ENCODE measurements at places on chromosomes 5 and 9.

- DNase-seq, result no peak
These were observed 18.6 kb upstream of the NOTCH1 start for GRCh38 chr9:136564379-136564988.

DNA sequence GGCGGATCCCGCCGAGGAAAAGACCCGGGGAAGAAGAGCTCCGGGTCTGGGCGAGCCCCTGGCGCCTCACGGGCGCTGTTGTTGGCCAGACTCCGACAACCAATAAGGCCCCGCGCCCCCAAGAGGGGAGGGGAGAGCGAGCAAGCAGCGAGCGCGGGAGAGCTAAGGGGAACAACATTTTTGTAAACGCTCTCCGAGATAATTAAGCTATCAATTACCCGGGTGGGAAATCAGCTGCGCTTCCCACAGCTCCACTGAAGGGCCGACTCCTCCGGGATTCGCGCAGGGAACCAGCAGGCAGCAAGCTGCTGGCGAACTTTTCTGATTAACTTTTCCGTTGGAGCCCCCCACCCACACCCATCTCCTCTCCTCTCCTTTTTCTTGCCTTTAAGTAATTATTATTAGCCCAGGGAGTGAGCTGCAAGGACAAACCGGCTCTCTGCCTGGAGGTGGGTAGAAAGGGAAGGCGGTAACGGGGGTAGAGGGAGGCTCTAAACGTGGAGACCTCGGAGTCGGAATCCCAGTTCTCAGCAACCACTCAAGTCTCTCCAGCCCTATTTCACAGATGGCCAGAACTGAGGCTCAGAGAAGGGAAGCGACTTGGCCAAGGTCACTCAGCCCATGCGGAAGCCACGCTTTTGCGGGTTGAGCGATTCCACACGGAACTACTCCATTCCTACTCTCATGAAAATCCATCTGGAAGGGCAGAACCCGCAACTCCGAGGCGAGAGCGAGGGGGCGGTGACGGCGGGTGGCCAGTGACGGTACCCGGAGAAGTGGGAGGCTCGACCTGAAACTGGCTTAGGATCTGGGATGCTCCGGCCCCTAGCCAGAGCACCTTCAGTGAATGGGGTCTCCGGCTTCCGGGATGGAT, 1.3 kb downstream of the ASTN2 start:
- no peak for DNase-seq

- no peak for DNase-seq
These were observed 63.8 kb upstream of the DAPK1 start for GRCh38 chr9:87433853-87434252.

- no peak for DNase-seq
These were observed 5.0 kb upstream of the FBXL7 start for GRCh38 chr5:15495026-15495425.

GRCh38 chr5:178328826-178329730, 96.5 kb upstream of the PHYKPL start:
- no peak for DNase-seq

DNA sequence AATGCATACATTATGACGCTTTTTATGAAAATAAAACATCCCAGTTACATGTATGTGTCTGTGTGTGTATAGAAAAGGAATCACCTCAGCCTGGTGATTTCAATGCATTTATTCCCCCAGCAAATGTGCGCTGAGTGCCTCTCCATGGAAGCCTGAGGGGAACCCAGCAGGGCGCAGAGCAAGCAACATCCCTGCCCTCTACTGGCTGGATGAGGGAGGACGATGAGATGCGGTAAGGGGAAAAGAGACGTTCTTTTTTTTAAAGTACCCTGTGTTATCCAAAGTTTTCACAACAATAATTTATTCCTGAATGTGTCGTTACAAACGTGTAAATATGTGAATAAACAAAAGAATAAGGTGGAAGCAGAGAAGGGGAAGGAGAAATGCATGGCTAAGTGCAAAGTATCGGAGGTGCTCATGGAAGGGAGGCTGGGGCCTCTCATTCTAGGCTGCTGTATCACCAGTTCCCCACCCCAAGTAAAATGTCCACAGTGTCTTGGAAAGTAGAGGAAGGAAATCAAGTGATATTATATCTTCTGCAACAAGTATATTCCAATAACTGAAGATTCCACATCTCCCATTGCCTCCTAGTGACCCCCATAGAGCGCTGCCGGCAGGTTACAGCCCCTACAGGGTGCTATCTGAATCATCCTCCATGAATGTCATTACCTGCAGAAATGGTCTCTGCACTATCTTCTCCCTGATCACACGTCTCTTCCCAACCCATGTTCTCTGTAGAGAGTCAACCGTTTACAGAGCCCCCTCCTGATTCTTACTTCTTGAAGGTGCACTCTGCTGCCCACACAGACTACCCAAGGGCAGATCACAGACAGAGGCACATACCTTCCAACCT, 13.0 kb upstream of the ABLIM3 start:
- no peak for DNase-seq

DNA sequence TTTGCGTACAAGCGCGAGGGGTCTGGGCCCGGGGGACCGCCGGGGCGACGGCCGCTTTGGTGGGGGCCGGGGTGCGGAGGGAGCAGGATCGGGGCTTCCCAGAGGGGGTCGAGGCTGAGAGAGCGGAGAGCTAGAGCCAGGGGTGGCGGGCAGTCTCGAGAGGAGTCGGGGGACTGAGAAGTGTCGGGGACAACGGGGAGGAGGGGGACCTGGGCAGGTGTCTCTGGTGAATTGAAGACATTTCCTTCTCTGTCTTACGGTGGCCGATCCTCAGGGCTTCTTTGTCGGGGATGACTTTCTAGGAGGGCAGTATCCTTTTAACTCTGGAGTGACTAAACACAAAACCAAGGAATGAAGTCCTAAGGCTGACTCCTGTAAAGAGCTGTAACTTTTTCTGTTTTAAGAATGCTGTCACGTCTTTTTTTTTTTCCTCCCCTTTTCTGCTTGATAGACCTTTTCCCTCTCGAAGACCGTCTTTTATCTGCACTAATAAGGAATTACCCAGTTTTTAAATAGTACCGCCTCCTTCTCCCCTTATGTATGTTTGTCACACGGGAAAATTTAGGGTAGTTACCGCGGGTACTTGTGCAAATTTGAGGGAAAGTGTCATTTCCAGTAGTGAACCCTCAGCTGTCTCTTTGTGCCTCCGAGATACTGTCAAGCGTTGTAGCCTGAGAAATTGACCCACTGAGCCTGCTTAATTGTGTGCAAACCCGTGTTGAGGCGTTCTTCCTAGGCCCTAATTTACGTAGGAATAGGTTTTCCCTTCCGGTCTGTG, 822 bp downstream of the DENND4C start:
- no peak for DNase-seq

GRCh38 chr9:114864471-114864870, 58.6 kb upstream of the TNFSF15 start:
- DNase-seq, result no peak

DNA sequence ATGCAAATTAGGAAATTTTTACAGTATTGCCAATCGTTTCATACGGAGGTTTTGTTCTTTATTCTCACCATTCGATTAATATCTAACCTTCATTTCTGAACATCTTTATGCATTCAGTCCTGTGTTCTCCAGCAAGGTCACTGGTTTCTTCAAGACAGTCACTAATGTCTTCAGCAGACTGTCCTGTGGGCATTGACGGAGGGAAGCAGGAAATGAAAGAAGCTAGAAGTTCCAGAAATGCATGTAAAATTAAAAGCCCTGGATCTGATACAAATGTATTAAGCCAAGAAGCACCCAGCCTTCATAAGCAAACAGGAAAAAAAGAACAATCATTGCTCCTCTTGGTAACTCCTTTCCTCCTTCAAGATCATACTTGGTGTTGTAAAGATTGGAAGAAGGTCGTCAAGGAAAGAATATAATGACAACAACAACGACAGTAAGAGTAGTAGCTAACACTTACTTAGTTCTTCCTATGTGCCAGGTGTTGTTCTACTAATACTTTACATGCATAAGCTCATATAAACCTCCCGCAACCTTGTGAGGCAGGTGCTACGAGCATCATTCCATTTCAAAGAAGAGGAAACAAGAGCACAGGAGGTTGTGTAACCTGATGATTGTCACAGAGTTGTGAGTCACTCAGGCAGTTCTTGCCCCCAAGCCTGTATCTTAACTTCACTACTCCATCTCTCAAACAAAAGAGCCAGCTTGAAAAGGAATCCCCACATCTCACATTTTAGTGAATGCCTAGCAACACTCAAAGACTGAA, 59.9 kb upstream of the CER1 start:
- no peak for DNase-seq

DNA sequence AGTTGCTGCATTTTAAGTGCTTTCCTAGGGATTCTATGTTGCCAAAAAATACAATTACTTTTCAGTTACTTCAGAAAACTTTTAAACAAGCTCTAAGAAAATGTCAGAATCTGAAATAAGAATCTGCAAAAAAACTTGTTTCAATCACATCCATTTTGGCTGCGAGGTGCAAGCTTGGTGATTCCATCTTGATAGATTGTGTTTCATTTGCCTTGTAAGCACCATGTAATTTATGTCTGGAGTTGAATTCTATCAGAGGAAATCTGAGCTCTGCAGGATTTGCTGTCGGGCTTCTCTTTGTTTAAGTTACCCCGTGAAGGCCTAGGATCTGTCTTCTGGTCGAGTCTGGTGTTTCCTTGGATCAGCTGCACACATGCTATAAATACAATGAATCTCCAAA, 40.4 kb upstream of the MAN2A1 start:
- DNase-seq, result no peak

- no peak for DNase-seq
These were observed 3.2 kb downstream of the GALNT10 start for GRCh38 chr5:154193701-154194121.

DNA sequence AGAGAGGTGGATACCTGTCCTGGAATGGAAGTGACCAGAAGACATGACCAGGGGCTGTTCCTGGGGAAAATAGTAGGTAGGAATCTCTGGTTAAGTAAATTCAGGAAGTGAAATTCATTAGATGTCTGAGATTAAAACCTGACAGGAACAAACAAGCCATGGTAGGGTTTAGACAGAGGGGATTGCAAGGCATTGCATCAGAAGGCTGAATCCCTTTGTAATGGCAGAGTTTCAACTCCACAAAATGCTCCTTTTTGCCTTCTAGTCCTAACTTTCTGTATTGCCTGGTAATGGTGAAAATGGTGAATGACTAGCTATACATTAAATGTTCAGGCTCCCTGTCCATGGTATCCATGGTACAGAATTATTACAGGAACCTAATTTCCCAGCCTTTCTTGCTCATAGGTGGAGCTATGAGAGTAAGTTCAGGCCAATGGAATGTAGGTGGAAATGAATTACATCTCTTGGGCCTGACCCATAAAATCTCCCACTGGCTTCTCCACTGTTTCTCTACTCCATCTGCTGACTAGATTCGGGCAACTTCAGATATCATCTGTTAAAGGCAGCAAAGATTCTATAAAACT, 113.4 kb upstream of the CNTLN start:
- no peak for DNase-seq

GRCh38 chr5:101626572-101626971, 669.5 kb downstream of the SLCO4C1 start:
- DNase-seq, result no peak

GRCh38 chr5:56535347-56535746, 280.0 kb upstream of the MAP3K1 start:
- DNase-seq, result no peak

DNA sequence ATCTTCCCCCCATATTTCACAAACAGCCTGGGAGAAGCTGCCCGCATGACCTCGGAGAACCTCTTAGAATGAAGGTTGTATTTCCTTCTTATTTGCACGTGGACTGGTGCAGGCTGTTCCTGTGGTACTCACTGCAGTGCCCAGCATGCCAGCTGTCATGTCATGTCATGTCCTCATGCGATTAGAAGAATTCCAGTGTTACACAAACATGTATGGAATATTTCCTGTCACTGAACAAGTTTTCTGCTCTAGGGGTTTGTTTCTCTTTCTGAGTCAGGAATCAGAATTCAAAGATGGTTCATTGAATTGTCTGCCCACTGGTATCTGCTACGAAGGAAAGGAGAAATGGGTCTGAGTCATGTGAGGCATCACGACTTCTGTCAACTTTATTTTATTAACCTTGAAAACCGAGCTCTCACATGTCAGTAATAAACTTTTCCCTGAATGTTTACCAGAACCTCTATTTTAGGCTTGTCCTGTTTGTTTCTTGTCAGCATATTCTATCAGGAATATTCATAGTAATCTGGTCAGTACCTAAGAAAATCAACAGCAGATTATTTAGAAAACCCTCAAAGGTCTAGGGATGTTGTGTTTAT, 415.6 kb downstream of the GADD45G start:
- DNase-seq, result no peak

DNA sequence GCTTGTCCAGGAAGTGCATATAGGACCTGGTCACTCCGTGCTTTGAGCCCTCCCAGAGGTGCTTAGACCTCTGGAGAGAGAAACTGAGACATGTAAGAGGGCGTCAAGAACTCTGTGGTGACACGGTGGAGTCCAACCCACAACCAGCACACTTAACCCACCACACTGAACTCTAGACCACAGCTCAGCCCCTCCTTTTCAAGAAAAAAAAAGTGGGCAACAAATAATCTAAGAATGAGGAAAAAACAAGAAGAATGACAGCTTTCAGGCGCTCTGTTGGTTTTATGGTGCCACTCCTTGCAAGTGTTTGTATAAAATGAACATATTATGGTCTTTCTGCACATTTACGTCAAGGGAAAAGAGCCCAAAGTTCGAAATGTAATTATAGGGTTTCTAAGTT, 50.2 kb upstream of the SNAPC3 start:
- DNase-seq, result no peak

DNA sequence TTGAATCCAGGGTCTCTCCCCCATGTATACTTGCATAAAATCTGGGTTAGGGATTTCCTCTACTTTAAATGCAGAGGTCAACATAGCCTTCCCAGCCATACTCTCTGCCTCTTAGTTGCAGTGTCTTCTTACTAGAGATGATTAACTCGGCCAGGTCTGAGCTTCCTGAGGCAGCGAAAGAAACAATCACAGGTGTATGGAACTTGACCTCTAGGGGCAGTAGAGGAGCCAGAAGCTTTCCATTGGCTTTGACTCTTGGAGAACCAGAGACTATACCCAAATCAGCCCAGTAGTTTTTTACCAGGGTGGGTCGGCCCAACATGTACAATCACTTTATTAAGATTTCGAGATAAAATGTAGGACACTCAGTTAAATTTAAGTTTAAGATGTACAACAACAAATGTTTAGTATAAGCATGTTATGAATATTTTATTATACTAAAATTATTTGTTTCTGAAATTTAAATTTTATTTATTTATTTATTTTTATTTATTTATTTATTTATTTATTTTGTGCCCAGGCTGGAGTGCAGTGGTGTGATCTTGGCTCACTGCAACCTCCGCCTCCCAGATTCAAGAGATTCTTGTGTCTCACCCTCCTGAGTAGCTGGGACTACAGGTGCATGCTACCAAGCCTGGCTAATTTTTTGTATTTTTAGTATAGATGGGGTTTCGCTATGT, 48.0 kb upstream of the DMRT3 start:
- DNase-seq, result no peak

DNA sequence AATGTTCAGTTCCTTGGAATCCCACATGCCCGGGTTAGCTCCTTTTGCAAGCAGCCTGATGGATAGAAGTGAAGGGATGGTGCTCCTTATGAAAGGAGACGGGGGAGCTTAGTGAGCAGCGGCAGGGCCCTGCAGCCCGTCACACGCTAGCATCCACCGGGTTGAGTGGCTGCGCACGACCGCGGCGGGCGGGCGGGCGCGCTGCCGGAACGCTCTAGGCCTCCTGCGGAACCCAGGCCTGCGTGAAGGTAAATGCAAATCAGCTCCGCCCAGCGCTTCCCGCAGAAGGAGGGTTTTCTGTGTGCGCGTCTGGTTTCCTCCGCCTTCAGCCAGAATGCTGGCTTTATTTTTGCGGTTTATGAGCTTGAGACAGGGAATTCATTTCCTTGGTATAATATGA, 19.8 kb downstream of the IL12B start:
- DNase-seq, result no peak

Measured in activated effector memory CD4-positive, alpha-beta T cell treated with Interleukin-2 at 50 U/mL for 16 hours (primary cell).